ENCODE measurements at places on chromosomes 16 and 17. TPM values are rescaled to one million over a fixed set of nuclear protein-coding genes. Genes with fewer than 3 reads are reported as not detected.

Gene SMG1
- 66.4 TPM for total RNA-seq

Gene SPEM3
- not detected for total RNA-seq

Gene CDH8
- total RNA-seq = 7.5 TPM

Gene DNAH17
- 0.16 TPM for total RNA-seq

Gene CCL15
- total RNA-seq = not detected

Gene C17orf78
- total RNA-seq = not detected

Gene CA4
- total RNA-seq = not detected

Gene SLC4A1
- not detected for total RNA-seq

Gene C17orf100
- total RNA-seq = 0.12 TPM

Gene MRC2
- total RNA-seq = 465 TPM
